ENCODE measurements at places on chromosomes 12 and 14. TPM values are rescaled to one million over a fixed set of nuclear protein-coding genes. Genes with fewer than 3 reads are reported as not detected.

The NPFF gene
- not detected for polyA plus RNA-seq

The ALX1 gene
- polyA plus RNA-seq = 0.06 TPM

The ISCU gene
- polyA plus RNA-seq = 103 TPM

The BRI3BP gene
- polyA plus RNA-seq = 29.1 TPM

The TAS2R46 gene
- polyA plus RNA-seq = 0.13 TPM

The KRT71 gene
- polyA plus RNA-seq = 0.04 TPM

The ENO2 gene
- 18.6 TPM for polyA plus RNA-seq

The TAS2R30 gene
- polyA plus RNA-seq = 0.07 TPM

The KRT6A gene
- 0.01 TPM for polyA plus RNA-seq

The GPR162 gene
- 7.9 TPM for polyA plus RNA-seq

The RASAL1 gene
- polyA plus RNA-seq = 0.69 TPM

The CLEC9A gene
- 2.5 TPM for polyA plus RNA-seq

The RNF31 gene
- 39.1 TPM for polyA plus RNA-seq

The TM7SF3 gene
- 68.3 TPM for polyA plus RNA-seq

The IFT81 gene
- 12.6 TPM for polyA plus RNA-seq

The INSM2 gene
- polyA plus RNA-seq = 0.03 TPM

The MFAP5 gene
- polyA plus RNA-seq = 7.6 TPM

The AQP6 gene
- polyA plus RNA-seq = 0.49 TPM

- DNase-seq = peak; percentile 50
These were observed 15.6 kb upstream of the REP15 start for GRCh38 chr12:27680619-27681018.

DNA sequence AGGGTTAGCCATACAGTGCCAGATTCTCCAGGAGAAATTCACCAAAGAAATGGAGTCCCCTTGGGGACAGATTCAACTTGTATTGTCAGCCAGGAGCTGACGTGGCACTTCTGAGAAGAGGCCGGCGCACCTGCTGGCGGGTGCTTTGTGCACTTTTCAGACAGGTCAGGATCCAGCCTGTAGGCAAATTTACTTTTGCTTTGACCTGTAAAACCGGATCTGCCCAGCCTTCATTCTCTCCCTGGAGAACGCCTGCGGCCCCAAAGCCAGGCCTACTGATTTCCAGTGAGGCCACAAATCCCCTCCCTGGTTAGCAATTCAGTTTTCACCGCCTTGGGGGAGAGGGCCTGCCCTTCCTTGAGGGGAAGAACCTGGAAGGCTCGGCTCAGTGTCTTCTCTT lies 17.4 kb downstream of the P2RX4 start:
- peak; percentile 87 for DNase-seq

DNA sequence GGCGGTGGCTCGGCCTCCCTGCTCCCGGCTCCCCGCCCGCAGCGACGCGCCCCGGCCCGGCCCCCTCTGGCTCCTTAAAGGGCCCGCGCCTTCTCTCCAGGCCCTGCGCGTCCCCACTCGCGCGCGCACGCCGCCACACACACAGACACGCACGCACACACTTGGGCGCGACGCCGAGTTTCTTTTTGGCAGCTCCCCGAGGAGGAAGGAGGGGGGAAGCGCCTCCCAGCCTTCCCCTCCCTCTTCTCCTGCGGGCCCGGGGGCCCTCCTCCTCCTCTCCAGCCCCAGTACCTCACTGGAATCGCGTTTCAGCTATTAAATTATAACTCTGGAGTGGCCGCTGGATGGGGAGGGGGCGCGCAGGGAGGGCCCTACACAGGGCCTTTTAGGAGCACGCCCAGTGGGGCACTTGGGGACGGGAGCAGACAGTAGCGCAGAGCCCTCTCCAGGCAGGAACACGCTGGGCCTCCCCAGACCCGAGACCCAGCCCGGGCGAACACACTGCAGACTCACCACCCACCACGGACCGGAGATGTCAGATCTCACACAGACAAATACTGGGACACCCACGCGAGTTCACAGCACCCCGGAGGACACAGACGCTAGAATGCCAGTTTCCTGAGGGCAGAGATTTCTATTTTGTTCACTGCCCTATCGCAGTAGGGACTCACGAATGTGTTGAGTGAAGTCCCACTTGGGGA lies 411 bp upstream of the NCOR2 start:
- DNase-seq = peak; percentile 91

DNA sequence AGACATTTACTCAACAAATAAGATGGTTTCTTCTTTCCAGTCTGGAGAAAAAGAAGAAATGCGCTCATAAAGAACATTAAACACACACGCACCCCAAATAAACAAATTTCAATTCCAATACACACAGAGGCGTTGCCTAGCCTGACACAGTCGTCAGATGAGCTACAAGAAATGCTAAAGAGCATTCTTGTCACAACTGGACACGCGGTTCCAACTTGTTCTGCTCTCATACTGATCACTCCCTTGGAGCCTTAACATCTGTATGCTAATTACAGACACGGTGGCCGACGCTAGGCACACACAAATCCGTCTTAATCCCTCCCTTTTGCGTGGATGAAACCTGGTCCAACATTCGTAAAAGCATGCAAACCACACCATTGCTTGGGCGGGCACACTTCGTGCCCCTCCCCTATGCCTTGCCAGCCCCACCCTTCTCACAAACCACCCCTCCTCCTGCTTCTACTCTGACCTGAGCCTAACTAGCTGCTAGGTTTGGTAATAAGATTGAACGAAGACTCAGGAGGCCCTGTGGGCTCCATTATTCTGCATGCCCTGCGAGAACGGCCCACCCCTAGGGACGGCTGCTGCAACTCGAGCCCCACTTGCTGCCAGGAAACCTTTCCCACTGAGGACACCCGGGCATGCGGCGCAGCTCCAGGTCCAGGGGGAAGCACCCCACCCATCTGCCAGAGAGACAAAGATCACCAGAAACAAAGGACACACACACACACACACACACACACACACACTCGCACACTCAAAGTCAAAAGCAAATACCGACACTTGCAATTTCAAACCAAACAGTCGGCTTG lies 1.2 kb downstream of the KCNK10 start:
- peak; percentile 39 for DNase-seq

- peak; percentile 92 for DNase-seq
These were observed 59.0 kb upstream of the STXBP6 start for GRCh38 chr14:25108959-25109358.

DNA sequence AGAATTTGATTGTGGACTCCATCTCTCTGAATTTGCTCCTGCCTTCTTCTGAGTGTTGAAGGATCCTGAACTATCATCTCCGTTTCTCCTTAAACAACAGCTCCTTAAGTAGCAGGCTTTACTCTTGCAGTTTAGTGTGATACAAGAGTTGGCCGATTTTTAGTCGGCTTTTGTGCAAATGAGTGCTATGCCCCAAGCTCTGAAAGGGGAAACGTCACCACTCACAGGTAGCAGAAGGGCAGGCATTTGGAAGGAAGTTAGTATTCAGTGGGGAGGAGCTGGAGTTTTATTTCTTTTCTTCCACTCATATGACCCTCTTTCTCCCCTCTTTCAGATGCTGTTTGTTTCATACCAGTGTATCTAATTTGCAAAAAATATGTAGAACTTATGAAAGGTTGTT lies 36.5 kb upstream of the LRRC10 start:
- DNase-seq = no peak

- peak; percentile 32 for DNase-seq
These were observed 600 bp downstream of the PNN start for GRCh38 chr14:39175445-39176262.

- DNase-seq = no peak
These were observed 276.5 kb upstream of the AMIGO2 start for GRCh38 chr12:47356129-47356700.

DNA sequence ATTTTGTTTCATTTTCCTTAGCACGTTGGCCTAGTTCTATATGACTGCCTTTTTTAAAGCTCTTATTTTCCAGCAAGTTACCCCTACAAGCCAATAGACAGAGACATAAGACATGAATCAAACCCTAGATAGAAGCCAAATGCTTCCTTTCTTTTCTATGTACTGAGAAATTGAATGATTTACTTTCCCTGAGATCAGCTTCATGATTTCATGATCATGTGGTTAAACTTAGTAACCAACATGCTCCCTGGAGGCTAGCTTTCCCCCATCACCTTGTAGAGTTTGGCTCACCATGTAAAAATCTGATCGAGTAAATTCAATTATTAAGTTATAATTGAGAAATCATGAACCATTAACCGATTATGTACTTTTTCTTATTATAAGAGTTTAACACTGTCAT lies 148.1 kb upstream of the LRIG3 start:
- DNase-seq = no peak

GRCh38 chr14:77804592-77804991 lies 4.7 kb downstream of the ADCK1 start:
- no peak for DNase-seq

- DNase-seq = no peak
These were observed 71.4 kb downstream of the BMP4 start for GRCh38 chr14:53885136-53885640.

DNA sequence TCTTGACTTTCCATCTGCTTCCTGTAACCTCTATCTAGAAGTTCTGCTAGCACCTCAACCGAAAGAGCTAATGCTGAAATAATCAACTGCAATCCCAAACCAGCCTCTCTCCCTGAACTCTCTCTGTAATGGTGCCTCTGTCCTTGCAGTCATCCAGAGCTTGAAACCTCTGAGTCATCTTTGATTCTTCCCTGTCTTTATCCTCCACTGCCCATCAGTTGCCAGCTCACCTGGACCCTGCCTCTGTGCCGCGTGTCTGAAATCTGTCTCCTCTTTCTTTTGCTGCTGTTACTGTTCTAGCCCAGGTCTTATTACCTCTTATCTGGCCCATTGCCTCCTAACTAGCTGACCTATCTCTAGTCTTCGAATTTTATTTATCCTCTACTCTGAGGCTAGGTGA lies 15.5 kb downstream of the CLSTN3 start:
- no peak for DNase-seq

DNA sequence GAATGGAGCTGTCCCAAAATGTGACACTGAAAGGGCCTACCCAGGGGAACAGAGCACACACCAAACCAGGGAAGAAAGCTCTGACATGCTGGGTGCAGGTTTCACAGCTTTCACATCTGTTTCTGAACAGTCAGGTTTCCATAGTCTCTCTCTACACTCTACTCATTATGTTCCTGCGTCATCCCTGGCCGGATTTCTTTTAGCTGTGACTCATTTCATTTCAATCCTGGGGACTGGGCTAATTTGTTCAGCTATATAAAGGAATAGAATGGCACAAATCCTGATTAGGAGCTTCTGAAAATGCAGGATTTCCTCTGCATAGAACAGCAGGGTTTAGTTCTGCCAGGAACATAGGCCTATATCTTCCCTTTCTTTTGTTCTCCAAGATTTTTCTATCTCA lies 649.8 kb downstream of the RPS29 start:
- peak; percentile 9 for DNase-seq

GRCh38 chr14:70011708-70012107 lies 132.5 kb downstream of the SMOC1 start:
- DNase-seq = no peak

- DNase-seq = peak; percentile 60
These were observed 30.7 kb downstream of the P2RX4 start for GRCh38 chr12:121240484-121241101.

GRCh38 chr12:29867823-29868222 lies 84.1 kb upstream of the TMTC1 start:
- DNase-seq = no peak

- DNase-seq = no peak
These were observed 951 bp downstream of the NR1H4 start for GRCh38 chr12:100474617-100475016.

DNA sequence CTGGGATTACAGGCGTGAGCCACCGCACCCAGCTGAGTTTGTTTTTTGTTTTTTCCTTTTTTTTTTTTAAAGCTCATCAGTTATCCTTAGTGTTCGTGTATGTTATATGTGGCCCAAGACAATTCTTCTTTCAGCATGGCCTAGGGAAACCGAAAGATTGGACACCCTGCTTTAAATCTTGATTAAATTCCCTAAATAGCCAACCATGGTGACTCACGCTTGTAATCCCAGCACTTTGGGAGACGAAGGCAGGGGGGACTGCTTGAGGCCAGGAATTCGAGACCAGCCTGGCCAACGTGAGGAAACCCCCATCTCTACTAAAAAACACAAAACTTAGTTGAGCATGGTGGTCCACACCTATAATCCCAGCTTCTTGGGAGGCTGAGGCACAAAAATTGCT lies 131.1 kb downstream of the MED13L start:
- no peak for DNase-seq

- no peak for DNase-seq
These were observed 42.7 kb downstream of the DBX2 start for GRCh38 chr12:45008211-45008610.

GRCh38 chr14:92586963-92587699 lies 73.5 kb downstream of the RIN3 start:
- DNase-seq = no peak

DNA sequence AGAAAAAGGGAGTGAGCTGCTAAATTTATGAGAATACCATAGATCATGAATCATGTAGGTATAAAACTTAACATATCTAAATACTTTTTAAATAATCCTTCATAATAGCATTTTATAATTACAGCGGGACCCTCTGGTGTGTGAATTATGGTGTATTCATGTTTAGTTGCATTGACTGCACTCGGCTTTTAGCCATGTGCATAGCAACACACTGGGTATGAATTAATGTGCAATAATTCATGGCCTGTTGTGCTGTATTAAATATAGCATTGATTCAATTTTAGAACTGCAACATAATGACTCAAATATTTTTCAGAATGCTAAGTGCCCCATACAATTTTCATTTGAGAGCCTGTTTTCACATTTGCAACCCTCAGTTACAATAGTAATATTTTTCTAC lies 249.6 kb upstream of the G2E3 start:
- no peak for DNase-seq

- DNase-seq = no peak
These were observed 2.2 kb downstream of the CAMKK2 start for GRCh38 chr12:121294151-121294889.

GRCh38 chr12:34392741-34393085 lies 370.4 kb downstream of the ALG10 start:
- no peak for DNase-seq

- DNase-seq = no peak
These were observed 159.8 kb downstream of the RPAP3 start for GRCh38 chr12:47545938-47546609.

GRCh38 chr14:94307410-94307992 lies 14.4 kb upstream of the SERPINA10 start:
- DNase-seq = no peak

- DNase-seq = peak; percentile 58
These were observed 12.7 kb downstream of the PPP1R36 start for GRCh38 chr14:64562436-64562835.
